Cardiac fibroblast (primary cell): ENCODE measurements at places on chromosomes 3 and 15.
A peak's percentile ranks its signal among the peaks of the same experiment; 100 is the strongest.

- no peak for DNase-seq
Observed at GRCh38 chr15:76084256-76084655, 24.5 kb downstream of the TMEM266 start.

- no peak for DNase-seq
Observed at GRCh38 chr3:13401149-13401548, 19.0 kb downstream of the NUP210 start.

- DNase-seq, result peak; percentile 63
Observed at GRCh38 chr3:73848173-73848906, 223.6 kb upstream of the PDZRN3 start.

DNA sequence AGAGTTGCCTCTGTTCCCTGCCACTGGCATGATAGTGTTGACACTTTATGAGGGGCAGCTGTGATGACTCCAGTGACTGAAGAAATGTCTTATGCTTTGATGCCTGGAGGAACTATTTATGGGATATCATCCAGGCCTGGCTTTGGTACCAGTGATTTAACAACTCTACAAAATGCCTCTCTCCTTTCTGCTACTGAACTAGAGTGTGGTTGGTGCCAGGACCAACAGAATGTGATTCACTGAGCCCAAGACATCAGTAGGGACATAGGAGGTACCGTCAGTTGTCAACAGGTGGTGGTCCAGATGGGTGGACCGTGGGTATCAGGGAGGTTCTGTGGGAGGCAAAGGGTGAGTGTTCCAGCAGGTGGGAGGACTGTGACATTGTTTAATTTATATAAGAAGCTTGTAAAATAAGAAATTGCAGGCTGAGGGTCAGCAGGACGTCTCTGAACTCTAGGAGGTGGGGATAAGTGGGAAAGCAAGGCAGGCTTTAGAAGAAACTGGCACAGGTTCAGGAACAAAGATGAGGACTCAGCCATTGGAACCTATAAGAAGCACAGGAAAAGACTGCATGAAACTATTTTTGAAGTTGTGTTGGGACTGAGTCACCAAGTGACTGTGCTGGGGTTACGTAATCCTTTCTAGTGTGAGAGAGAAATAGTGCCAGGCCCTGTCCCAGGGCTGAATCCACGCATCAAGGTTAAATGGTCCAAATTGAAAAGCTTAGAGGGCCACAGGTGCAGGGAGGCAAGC lies 28.5 kb upstream of the SLC7A14 start:
- peak; percentile 84 for DNase-seq

- DNase-seq, result no peak
Observed at GRCh38 chr3:113151461-113152031, 59.8 kb upstream of the BOC start.

GRCh38 chr3:38101811-38102443 lies 35.0 kb downstream of the ACAA1 start:
- DNase-seq, result no peak

DNA sequence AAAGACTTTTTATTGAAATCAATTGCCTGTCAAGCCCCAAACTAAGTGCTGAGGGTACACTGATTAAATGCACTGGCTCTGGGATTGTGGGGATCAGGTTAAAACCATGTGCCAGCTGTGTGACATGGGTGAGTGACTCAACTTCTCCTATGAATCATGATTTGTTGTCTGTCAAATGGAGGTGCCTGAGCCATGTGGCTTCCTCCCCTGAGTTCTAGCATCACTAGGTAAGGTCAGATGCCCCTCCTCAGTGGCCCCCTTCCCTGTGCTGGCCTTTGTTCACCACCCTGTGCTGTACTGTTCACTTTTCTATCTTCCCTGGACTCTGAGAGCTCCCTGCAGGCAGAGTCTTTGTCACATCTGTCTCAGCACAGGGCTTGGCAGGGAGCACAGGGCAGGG lies 43.6 kb upstream of the ATP2B2 start:
- DNase-seq, result no peak

DNA sequence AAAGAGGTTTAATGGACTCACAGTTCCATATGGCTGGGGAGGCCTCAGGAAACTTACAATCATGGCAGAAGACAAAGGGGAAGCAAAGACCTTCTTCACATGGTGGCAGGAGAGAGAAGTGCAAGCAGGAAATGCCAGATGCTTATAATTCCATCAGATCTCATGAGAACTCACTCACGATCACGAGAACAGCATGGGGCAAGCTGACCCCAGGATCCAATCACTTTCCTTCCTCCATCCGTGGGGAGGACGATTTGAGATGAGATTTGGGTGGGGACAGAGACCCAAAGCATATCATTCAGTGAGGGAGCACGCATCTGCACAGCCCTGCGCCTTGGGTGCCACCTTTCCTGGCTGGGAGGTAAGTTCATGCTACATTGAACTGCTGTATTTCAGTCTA lies 234.1 kb upstream of the ATP10A start:
- no peak for DNase-seq

GRCh38 chr15:50137330-50137761 lies 18.3 kb upstream of the ATP8B4 start:
- peak; percentile 65 for DNase-seq

DNA sequence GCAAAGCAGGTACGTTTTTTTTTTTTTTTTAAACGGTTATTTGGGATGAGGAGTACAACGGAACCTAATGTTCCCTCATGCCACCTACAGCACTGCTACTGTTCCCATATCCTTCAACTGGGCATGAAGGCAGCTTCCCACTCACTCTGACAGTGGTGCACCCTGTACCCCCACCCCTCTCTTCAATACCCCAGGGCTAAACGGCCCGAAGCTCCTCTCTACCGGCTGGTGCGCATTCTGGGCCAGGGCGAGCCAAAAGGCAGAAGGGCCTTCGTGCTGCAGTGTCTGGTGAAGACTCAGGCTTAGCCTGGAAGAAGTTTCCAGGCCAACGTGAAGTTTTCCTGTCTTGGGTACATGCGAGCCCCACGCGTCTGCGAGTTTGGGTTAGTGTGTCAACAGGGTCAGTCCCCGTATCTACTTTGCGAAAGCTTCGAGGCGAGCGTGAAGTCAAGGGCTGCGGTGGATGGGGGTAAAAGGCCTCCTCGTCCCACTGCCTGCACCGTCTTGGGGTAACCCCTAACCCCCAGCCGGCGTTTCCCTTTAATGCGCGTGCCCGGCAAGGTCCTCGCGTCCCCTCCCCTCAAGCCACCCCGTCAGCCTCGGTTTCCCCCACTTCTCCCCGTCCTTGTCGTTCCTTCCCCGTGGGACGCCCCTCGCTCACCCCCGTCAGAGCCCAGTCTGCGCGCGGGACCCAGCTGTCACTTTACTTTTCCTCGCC lies 765 bp upstream of the UBE2E2 start:
- peak; percentile 23 for DNase-seq

DNA sequence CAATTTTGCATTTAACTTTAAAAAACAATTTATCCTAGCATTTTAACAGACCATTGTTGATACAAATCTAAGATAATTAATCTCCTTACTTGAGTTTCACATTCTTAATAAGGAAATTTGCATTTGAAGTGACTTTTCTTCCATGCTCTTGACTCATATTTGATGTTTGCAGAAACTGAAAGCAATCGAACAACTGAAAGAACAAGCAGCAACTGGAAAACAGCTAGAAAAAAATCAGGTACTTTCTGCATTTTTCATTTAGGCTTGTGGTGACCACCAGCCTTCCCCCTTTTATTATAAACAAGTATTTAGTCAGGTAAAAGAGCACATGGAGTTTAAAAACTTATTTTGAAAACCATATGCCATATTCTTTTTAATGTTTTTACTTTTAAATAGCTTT lies 20.1 kb upstream of the SELENOT start:
- DNase-seq, result no peak

DNA sequence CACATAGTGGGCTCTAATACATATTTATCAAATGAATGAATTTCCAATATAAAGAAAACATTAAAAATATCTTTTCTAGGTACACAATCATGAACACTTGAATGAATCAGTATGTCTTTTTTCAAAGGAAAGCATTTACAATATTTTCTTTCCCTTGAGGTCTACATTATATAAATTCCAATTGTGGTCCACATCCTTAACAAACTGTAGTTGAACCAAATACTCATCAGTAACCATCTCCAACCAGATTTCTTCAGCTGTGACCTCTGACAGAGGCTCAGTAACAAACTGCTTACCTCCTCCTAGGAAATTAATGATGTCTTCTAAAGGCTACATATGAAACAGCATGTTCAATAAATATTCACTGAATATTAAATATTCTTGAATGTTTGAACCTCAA lies 58.8 kb downstream of the CFAP20DC start:
- DNase-seq, result no peak

GRCh38 chr15:85499371-85499887 lies 119.0 kb downstream of the AKAP13 start:
- no peak for DNase-seq

GRCh38 chr3:63232764-63233396 lies 45.2 kb upstream of the SYNPR start:
- DNase-seq, result peak; percentile 23

DNA sequence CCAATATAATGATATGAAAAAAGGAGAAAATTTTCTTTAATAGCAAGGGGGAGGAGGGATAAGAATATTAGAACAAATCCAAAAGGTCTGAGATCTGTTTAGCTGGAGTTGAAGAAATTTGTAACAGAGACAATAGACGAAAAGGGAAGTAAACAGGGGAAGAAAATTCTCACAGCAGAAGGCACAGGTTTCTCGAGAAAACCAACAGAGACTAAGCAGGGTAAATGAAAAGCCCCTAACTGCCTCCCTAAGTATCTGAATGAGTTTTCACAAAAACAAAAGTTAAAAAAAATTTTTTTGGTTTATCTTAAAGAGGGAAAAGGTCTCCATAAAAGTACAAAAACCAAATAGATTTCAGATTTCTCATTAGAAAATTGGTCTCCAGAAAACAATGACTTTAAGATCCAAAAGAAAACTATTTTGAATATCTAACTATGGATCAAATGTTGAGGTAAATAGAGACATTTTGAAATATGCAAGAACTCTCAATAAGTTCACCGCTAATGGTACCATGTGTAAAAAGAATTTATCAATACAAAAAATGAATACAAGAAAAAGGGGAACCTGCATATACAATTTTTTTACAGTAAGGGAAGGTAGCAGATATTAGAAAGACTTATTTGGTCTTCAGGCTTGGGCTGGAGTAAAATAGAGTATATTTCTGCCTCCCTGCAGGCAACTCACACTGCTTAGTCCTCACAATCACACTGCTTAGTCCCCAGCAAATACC lies 23.9 kb upstream of the NEK10 start:
- no peak for DNase-seq

DNA sequence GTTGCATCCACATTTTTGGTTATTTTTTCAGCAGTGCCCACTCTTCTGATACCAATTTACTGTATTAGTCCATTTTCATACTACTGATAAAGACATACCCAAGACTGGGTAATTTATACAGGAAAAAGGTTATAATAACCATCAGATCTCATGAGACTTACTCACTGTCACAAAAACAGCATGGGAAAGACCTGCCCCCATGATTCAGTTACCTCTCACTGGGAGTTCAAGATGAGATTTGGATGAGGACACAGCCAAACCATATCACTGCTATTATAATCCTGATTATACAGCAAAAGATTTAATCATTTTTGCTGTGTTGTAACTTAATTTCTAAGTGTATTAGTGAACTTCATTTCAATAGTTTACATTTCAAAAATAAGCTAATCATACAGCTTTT lies 6.6 kb downstream of the ZBED2 start:
- DNase-seq, result no peak

DNA sequence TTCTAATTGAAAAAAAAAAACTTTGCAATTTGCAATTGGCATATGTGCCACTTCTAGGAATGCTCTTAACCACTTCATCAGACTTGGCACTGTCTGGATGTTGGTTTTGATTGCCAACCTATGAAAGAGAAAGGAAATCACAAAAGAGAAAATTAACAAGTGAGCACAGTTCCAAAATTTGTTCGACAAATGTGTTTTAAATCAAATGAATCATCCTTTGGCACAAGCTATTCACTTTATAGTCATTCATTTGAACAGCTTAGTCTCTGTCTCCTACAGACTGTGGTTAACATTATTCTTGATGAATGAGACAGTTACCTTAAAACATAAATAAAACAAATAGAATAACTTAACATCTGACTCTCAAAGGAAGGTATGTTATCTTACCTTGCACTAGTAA lies 265.0 kb downstream of the EPHA3 start:
- peak; percentile 10 for DNase-seq

GRCh38 chr3:195757827-195758226 lies 37.0 kb downstream of the MUC20 start:
- no peak for DNase-seq

DNA sequence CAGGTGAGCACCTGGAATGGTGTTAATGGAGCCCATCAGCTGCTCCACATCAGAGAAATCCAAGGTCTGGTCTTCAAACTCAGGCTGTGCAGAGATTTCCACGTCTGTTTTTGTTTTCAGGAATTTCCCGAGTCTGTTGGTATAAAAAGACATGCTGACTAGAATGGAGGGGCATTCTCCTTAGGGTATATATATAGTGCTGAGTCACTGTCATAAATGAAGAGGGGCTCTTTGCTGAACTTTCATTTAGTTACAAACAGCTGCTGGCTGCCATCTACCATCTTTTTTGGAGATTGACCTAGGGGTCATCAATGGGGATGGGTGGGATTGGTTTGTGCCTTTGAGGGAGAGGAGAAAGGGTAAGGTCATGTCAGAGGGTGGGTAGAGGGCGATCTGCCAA lies 27.1 kb downstream of the FSD2 start:
- DNase-seq, result no peak

DNA sequence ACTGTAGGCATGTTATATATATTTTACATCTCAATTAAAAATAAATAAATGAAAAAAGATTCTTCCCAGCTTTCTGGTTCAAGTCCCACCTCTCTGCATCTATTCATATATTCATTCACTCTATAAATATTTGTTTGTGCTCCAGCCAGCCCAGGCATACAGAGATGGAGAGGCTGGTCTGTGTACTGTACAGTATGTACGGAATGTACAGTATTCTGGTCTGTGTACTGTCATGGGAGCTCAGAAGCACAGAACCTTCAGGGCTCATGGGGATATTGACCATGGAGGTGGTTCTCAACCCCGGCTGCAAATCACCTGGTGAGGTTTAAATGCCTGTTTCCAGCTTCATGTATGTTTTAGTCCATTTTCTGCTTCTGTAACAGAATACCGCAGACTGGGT lies 13.8 kb downstream of the CORO2B start:
- no peak for DNase-seq

GRCh38 chr3:38707730-38708129 lies 58.2 kb upstream of the SCN5A start:
- no peak for DNase-seq

- no peak for DNase-seq
Observed at GRCh38 chr3:123295901-123296250, 94.1 kb downstream of the SEC22A start.

DNA sequence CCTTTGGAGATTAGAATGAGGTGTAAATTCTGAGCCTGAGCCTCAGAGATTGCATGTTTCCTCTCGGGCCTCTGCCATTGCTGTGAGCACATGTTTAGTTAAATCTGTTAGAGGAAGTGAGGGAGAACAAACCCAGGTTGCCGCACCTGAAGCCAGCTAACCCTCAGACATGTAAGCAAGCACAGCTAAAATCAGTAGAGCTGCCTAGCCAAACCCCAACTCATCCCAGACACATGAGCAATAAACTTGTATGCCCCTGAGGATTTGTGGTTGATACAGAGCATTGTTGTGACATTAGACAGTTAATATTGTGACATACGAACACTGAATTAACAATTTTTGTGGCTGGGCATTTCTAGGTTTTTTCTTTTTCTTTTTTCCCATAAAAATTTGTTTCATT lies 41.9 kb downstream of the NMD3 start:
- peak; percentile 48 for DNase-seq
